ENCODE measurements at places on chromosomes 12 and 14. TPM values are rescaled to one million over a fixed set of nuclear protein-coding genes. Genes with fewer than 3 reads are reported as not detected.

DNA sequence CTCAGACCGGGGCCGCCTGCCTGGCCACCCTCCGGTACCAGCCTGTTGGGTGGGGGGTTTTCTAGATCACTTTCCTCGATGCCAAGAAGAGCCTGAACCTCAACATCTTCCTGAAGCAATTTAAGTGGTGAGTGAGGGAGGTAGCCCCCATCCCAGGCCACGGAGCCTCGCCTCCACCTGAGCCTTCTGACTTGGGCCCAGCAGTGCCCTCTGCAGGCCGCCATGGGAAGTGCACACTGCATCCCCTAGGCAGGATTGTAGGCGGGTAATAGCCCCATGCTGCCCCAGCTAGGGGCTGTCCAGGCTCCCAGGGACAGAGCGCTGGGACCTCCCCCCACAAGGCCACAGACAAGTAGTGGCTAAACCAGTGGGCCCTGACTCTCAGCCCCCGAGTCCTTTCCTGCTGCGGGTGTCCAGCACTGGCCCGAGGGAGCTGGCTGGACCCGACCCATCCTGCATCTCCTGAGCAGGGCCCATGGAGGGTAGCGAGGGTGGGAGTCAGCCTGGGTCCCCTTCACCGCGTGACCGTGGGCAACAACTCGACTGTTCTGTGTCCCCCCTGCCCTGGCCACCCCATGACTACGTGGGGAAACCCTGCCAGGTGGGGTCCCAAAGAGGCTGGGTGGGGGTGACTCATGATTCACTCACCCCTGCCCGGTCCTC, 15.3 kb upstream of the ADSS1 start:
- DNase-seq, result no peak

DNA sequence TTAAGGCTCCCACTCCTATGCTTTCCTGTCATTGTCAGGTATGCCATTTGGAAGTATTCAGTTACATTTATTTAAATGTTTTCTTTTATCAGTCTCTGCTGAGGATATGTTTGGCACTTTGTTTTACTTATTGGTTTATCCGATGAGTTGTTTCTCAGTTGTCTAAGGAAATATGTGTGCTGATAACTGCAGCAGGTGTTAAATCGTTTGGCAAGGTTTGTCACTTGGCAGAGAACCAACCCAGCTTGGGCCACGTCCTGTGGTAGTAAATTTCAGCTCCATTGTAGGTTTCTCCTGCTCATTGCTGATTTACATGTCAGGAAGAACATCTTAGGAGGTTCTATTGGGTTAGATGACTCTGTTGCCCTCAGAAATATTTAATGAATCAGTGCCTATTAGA, 22.0 kb upstream of the MGST1 start:
- DNase-seq, result no peak

DNA sequence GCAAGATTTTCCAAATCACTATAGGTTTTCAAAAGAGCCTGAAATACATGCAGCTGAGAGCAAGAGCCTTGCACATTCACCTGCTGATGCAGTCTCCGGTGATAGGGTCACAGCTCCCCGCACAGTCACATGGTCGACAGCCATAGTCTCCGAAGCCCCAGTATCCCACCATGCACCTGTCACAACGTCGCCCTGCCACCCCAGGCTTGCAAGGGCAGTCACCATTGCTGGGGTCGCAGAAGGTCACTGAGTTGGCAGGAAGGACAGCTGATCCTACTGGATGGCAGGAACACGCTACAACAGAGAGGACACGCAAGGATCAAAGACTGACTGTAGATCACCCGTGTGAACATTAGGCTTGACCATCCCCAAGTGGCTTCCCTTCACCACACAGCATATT, 107.1 kb downstream of the NTN4 start:
- no peak for DNase-seq

DNA sequence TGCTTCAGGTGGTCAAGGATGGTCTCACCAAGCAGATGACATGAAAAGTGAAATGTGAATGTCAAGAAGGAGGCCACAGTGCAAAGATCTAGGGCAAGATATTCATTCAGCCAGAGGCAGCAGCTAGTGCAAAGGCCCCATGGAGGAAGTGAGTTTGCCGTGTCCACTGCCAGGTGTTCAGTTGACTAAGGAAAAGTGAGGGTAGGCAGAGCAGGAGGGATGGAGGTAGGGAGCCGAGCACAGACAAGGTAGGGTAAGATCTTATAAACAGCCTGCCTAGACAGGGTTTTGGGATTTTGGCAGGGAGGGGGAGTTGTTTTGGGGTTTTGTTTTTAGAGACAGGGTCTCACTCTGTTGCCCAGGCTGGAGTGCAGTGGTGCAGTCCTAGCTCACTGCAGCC, 11.9 kb downstream of the PPP2R5C start:
- DNase-seq, result no peak

The MYO1H gene
- total RNA-seq, result 0.38 TPM

The GDF3 gene
- not detected for total RNA-seq

The CNTN1 gene
- total RNA-seq, result 21.7 TPM

The MOAP1 gene
- 22.9 TPM for total RNA-seq

All from suprapubic skin (tissue), 4 donors.